DMS 273 treated with DMSO at 0.1 percent for 48 hours (cell line): ENCODE measurements at places on chromosomes 5 and 9.

DNA sequence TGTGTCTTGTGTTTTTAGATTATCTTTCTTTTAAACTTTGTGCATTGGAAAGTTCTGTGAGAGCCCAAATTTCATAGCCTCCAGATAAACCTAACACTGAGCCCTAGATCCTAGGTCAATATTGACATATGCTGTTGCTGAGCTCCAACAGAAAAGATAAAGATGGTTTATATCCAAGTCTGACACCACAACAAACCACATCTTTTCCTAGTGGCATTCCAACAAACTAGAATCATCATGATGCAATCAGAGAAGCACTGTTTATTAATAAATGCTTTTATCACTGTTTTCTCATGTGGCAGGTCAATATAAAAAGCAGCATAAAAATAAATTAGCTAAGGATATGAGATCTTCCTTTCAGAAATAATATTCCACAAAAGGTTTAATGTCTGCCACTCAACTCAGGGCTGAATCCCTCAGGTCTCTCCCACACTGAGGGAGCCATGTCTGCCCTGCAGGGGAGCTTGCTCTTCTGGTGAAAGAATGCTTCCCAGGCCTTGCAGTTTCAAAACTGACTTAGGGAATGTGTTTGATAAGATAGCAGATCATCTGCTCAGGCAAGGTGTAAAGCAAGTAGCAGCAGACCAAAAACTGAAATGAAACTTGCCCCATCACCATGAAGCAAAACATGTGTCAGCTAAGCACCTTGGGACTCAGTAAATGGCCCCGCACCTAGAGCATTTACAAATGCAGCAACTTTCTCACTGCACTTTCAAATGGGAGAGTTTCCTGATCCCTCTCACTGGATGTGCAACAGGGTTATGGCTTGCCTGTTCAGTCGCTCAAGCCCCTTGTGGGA, 493.0 kb downstream of the AGTPBP1 start:
- DNase-seq, result no peak

DNA sequence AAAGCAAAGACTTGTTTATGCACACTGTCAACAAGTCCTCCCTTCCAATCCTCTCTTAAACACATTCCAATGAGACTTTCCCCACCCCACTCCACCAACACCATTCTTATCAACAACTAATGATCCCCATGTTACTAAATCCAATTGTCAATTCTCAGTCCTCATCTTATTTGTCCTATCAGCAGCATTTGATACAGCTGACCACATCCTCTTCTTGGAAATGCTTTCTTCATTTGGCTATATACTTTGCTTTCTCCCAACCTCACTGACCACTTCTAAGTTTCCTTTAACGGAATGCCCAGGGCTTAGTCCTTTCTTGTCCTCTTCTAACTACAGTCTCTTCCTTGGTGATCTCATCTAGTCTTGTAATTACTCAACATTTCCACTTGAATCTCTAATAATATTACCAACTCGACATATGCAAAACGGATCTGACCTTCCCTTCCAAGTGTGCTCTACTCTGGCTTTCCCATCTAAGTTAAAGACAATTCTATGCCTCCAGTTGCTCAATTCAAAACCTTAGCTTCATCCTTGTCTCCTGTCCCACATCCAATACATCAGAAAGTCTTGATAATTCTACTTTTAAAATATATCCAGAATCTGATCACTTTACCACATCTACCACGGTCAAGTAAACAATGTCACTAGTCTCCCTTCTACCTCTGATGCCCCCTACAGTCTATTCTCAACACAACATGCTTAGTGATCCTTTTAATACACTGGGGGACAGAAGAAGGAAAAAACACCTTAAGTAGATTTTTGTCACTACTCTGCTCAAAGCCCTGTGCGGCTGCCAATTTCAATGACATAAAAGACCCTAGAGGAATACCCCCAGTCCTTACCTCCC, 25.5 kb downstream of the AGTPBP1 start:
- no peak for DNase-seq

- DNase-seq, result no peak
Observed at GRCh38 chr9:69951411-69951810, 92.2 kb upstream of the MAMDC2 start.

- no peak for DNase-seq
Observed at GRCh38 chr5:131387255-131387654, 123.4 kb downstream of the CDC42SE2 start.

DNA sequence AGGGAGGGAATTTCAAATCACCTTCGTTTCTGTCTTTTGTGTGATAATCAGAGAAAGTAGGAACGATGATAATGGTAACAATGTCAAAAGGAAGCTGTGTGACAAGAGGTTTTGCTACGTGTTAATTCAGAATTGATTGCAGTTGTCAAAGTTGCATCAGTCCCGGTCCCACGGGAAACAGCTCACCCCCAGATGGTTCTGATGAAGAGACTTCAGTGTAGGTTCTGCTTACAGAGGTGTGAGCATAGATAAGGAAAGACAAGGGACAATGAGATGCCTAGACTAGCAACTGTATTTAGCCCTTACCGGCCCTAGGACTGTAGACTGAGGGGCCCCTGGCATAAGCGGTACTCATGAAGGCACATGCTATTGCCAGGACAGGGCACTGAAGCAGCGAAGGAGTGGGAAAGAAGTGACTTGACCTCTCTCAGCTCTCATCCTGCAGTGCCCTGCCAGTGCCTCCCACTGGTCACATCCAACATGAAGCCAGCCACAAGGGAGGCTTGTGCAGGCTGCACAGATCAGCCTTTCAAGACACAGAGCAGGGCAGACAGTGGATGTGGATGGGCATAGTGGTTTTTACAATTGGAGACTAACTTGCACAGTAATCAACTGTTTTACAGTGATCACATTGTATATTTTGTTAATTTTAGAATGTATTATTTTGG, 21.1 kb downstream of the PDE8B start:
- no peak for DNase-seq

- DNase-seq, result no peak
Observed at GRCh38 chr9:122119721-122120120, 26.6 kb upstream of the TTLL11 start.

- peak; percentile 32 for DNase-seq
Observed at GRCh38 chr5:170570476-170570875, 66.7 kb downstream of the KCNIP1 start.

- DNase-seq, result no peak
Observed at GRCh38 chr9:107696302-107696701, 206.7 kb upstream of the KLF4 start.

- DNase-seq, result no peak
Observed at GRCh38 chr9:6545017-6545691, 100.4 kb downstream of the GLDC start.

DNA sequence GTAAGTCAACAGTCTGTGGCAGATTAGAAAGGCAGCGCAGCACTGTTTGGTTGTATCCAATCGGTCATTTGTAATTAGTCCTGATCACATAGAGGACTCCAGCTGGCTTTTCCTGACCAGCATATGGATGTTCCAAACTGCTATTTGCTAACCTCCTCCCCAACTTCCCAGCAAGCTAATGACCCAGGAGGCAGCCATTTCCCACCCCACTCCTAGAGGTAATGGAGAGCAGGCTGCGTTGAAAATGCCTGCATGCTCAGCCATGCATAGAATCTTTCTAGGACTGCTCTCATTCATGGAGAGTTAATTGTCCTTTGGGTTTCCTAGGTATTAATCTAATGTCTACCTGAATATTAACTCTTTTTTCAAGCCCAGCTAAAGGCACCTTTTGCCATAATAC, 850.6 kb upstream of the WWC1 start:
- no peak for DNase-seq

- no peak for DNase-seq
Observed at GRCh38 chr9:87515006-87515405, 17.3 kb downstream of the DAPK1 start.

DNA sequence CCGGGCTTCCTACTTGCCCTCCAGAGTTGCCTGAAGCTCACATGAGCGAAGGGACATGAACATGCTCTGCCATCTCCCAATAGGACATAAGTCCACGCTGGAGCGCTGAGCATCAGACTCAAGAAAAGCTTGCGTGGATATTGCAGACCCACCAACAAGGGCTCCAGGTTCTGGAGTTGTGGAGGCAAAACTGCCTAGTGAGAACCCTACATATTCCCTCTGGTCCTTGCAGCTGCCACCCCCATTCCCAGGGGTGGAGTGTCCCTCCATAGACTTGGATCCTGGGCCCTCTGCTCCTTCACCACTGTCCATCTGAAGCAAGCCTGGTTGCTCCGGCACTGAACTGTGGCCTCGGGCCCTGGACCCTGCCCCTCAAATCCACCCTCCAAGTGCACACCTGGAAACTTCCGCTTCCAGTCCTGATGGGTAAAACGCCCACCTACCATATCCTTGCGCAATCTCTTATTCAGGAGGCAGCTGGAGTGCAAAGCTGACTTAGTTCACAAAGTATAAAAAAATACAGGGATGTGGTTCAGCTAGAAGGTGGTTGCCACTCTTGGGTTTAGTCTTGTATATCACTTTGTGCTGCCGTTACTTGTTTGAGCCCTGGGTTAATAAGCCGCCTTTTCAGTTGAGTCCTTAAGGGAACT, 28.0 kb downstream of the HRH2 start:
- no peak for DNase-seq

GRCh38 chr5:153135411-153135810, 355.1 kb upstream of the GRIA1 start:
- no peak for DNase-seq

DNA sequence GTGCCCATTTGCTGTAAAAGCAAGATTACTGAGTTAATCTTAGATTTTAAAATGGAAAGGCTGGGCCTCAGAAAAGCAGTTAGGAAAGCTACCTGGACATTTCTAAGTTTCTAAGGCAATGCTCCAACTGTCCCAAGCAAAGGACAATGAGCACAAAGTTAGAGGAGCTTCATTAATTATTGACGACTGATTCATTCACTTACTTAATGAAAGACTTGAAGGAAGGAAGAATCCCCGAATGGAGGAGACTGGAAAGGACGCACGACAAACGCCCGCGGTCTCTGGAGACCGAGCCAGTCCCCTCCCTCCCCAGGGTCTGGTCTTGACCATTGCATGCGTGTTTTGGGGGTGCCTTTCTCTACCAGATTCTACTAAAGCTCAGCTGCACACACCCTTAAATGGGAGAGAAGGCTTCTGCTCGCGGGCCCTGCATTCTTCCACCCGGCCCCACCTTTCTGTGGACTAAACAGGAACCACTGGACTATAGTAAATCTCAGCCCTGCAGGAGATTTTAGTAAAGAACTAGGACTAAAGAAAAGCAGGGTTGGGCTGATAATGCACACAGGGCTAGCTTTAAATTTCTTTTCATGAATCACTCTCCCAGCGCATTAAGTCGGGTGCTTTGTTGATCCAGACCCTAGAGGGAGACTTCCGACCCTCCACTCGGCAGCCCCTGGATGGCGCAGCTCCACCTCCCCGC, 44.8 kb downstream of the CTSL start:
- no peak for DNase-seq

DNA sequence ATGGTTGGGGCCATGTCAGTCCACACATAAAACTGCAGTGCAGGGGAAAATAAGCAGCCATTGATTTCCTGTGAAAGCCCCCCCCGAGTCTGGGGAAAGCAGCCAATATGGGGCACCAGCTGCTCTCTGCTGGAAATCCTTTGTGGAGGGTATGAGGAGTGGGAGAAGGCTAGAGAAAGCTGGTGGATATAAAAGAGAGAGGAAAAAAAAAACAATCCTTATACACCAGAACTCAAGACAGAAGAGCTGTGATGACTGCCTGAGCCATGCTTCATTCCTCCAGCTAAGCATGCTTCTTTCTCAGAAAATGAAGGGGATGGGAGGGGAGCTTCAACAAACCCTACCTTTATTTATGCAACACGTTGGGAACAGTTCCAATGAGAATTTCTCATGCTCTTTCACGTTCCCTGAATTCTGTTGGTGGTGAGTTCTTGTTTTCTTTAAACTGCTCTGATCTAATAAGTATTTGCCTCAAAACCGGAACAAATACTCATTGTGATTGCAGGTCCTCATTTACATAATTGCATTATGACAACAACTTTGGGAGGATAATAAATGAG, 688.0 kb upstream of the SEMA6A start:
- no peak for DNase-seq

GRCh38 chr5:56111404-56111781, 116.6 kb upstream of the IL6ST start:
- no peak for DNase-seq

GRCh38 chr9:106970219-106970975, 107.4 kb downstream of the ZNF462 start:
- no peak for DNase-seq

DNA sequence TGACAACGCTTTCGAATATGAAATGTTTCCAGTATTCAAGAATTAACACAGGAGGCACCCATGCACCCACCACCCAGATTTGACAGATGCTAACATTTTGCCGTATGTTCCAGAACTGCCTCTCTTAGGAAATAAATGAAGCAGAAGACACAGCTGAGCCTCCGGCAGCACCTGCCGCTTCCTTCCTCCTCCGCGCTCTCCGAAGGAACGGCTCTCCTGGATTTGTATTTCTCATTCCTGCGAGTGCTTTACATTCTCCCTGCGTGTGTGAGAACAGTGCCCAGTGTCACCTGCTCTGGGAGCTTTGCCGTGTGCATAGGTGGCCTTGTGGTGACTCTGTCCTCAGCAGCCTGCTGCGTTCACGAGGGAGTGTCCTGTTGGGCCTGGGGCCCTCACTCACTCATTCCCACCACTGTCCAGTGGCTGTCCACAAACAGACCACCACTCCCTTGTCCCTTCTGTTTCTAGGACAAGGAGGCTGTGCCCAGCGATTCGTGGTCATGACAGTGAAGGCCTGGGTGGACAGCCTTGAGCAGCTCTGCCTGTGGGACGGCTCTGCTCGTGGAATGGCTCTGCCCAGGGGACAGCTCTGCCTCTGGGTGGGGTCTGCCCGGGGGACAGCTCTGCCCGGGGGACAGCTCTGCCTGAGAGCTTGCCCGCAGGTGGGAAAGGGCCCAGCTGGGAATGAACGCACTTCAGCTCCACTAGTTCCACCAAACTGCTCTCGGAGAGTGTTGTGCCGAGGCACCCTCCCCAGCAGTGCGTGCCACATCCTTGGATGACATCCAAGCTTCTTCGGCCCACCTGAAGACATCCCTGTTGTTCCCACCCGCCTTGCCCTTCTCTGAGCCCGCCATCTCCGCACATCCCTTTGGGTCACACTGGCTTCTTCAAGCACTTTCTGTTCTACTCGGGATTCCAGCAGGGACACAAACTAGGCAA, 170.5 kb upstream of the PPP1R26 start:
- DNase-seq, result no peak

- no peak for DNase-seq
Observed at GRCh38 chr9:81314490-81314889, 374.9 kb downstream of the TLE1 start.

DNA sequence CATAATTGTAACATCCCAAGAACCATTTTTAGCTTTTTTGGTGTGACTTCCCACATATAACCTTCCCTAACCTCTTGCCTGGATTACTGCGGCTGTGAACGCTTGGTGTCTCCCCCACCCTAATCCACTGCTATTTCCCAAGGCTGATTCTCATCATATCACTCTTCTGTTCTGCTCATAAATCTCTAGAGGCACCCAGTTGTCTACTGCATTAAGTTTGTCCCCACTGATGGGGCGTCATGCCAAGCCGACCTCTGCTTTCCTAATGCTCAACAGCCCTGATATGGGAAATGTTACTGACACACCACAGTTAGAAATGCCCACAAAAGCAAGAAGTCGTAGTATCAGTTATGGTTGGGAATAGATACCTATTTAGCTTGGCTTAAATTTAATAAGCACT, 24.4 kb downstream of the NPR3 start:
- DNase-seq, result no peak
